Stimulated activated CD8-positive, alpha-beta memory T cell treated with anti-CD3 and anti-CD28 coated beads, Interleukin-4, amount 100 ng/mL, for 24 hours (primary cell): ENCODE measurements at places on chromosomes 2 and 18.

GRCh38 chr2:38215522-38215921, 139.6 kb upstream of the CYP1B1 start:
- no peak for DNase-seq

GRCh38 chr2:27920148-27920885, 29.8 kb downstream of the BABAM2 start:
- DNase-seq = no peak

DNA sequence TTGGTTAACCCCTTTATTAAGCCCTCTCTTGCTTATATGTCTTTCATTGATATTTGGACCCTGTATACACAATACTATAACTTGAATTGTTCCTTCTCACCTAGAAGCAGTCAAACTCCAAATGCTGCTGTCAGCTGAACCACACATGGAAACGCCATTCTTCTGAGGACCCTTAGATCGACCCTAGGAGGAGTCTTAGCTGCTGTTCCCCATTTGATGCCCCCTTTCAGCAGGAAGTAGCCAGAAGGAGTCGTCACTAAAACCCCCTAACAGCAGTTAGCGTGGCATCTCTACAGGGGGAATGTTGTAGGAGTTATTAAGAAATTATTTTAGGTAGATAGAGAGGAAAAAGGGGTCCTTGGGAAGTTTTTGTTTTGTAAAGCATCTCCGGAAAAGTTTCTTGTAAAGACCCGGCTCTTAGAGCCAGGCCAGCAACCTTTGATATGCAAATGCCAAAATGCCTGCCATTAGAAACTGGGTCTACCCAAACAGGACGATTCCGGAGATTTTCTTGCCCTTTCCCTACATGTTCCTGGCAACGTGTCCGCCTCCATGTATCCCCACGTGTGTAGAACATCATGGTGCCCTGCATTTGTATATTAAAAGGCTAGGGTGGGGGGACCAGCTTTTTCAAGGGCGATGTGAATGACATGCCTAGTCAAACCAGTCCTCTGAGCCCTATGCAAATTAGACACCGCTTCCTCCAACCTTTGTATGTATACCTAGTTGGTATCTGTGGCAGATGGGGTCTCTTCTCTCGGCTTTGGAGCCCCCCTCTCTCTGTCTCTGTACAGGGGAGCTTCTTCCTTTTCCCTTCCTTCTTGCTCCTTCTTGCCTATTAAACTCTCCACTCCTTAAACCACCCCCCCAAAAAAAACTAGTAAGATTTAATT, 638.4 kb upstream of the POU3F3 start:
- DNase-seq = no peak

DNA sequence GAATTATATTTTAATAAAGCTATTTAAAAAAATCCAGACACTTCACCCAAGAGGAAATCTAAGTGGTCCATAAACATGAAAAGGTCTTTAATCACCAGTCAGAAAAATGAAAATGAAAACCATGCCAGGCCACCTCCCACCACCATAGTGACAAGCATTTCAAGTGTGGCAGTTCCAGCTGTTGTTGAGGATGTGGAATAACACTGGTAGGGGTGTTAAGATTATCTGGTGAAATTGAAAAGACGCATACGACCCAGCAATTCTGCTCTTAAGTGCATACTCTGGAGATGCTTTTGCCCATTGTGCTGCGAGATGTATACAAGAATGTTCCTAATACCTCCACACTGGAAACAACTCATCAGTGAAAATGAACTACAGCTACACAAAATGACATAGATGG, 82.2 kb downstream of the MSH2 start:
- DNase-seq = no peak
